ENCODE measurements at places on chromosomes 3 and 15. TPM values are rescaled to one million over a fixed set of nuclear protein-coding genes. Genes with fewer than 3 reads are reported as not detected.

DNA sequence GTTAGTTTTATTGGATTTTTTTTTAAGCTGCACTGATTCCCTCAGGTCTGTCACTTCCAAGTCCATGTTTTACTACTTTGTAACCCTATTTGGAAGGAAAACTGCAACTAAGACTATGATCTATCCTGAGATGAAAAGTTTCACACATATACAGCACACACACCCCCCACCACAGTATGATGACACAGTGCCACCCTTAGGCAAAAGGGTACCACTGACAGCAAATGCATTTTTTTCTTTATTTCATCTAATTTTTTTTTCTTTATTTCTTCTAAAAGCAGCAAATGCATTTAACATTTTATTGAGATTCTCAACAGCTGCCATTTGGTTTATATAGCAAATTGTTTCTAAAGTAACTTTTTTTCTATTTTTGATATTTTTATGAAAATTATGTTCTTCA, 21.2 kb downstream of the NGRN start:
- H3K4me1 ChIP-seq, result no peaks in the 10 kb centered on the region
- peak; percentile 24 for DNase-seq
- H3K4me3 ChIP-seq, result no peak overlapping the region
- H3K27me3 ChIP-seq, result no peaks in the 10 kb centered on the region

DNA sequence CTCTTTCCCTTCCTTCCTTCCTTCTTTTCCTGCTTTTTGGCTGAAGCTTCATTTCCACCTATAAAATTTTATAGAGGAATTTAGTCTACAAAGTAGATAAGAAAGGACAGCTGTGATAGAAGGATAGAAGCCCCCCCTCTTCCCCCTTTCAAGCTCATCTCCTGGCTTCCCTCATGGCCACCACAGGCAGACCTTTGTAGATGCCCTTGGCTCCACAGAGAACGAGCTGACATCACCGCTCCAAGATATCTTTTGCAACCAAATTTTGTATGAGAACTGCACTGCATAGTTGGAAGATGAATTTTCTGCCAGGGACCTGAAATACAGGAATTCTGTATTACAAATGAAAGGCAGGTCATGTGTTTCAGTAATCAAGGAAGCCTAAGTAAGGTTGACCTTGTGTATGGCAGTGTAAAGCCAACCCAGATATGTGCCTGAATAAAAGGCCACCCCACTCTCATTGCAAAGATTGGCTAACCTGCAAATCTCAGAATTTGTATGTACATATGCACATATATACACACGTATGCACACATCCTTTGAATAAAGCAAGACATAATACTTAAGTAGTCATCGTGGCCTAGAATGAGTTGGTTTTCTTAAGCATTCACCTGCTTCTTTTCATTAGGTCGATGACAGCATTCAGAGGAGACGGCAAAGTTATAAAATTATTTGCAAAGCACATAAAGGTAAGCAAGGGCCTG, 57.1 kb upstream of the FILIP1L start:
- DNase-seq, result no peak
- no peaks in the 10 kb centered on the region for H3K27me3 ChIP-seq
- no peaks in the 10 kb centered on the region for H3K4me1 ChIP-seq
- H3K36me3 ChIP-seq, result no peaks in the 10 kb centered on the region

WDR49 gene
- not detected for polyA plus RNA-seq

GRCh38 chr15:41839781-41840491, 1.3 kb downstream of the PLA2G4B start:
- H3K4me3 ChIP-seq, result no peak overlapping the region
- no peaks in the 10 kb centered on the region for H3K27me3 ChIP-seq
- H3K4me1 ChIP-seq, result no peaks in the 10 kb centered on the region
- H3K27ac ChIP-seq, result no peak overlapping the region

ITGA11 gene
- polyA plus RNA-seq, result 21.5 TPM
